Bronchus fibroblast of lung (primary cell): ENCODE measurements at places on chromosomes 3 and 15. TPM values are rescaled to one million over a fixed set of nuclear protein-coding genes. Genes with fewer than 3 reads are reported as not detected.

The ST3GAL6 gene
- total RNA-seq = 0.74 and 3.0 TPM in 2 replicates

The RAB27A gene
- total RNA-seq = 5.4 and 11.6 TPM in 2 replicates

The CPA3 gene
- total RNA-seq = 0.50 and 0.89 TPM in 2 replicates

The GPR15 gene
- total RNA-seq = not detected in 2 replicates

The CDHR4 gene
- not detected in 2 replicates for total RNA-seq

The ZNF774 gene
- total RNA-seq = 0.67 and 0.89 TPM in 2 replicates

The FGF12 gene
- 0.15 TPM in 1 of 2 replicates, not detected in the other for total RNA-seq

The LRRK1 gene
- 2.8 and 5.4 TPM in 2 replicates for total RNA-seq

The IRAK2 gene
- 3.0 and 3.5 TPM in 2 replicates for total RNA-seq

The TBL1XR1 gene
- 57.3 and 59.5 TPM in 2 replicates for total RNA-seq

The TLR9 gene
- under 0.01 TPM in 1 of 2 replicates, not detected in the other for total RNA-seq

The CHRM5 gene
- total RNA-seq = not detected in 2 replicates

The TWF2 gene
- 195 TPM in 2 replicates for total RNA-seq

The HGD gene
- total RNA-seq = not detected in 2 replicates

The FBXO40 gene
- total RNA-seq = not detected in 2 replicates

The SEMA3B gene
- total RNA-seq = 14.3 and 15.3 TPM in 2 replicates

The ARGFX gene
- total RNA-seq = not detected in 2 replicates

The ZDHHC3 gene
- 48.6 and 53.2 TPM in 2 replicates for total RNA-seq

The C15orf62 gene
- total RNA-seq = not detected in 2 replicates

The KIF7 gene
- total RNA-seq = 7.6 and 8.6 TPM in 2 replicates

The BBS4 gene
- 11.9 and 25.0 TPM in 2 replicates for total RNA-seq

The CHRNB4 gene
- not detected in 2 replicates for total RNA-seq

The MGLL gene
- total RNA-seq = 49.4 and 49.8 TPM in 2 replicates

The WDR93 gene
- total RNA-seq = 0.15 TPM in 1 of 2 replicates, not detected in the other

The CLRN1 gene
- total RNA-seq = not detected in 2 replicates

The APBA2 gene
- 27.9 and 28.8 TPM in 2 replicates for total RNA-seq

The PYGO1 gene
- 3.0 and 5.9 TPM in 2 replicates for total RNA-seq

The PLSCR5 gene
- not detected in 2 replicates for total RNA-seq

The ISLR gene
- 10.1 and 16.1 TPM in 2 replicates for total RNA-seq

The SMAD6 gene
- total RNA-seq = 4.7 and 7.1 TPM in 2 replicates

The SAXO2 gene
- under 0.01 and 0.50 TPM in 2 replicates for total RNA-seq

The PFN2 gene
- 171 and 180 TPM in 2 replicates for total RNA-seq

The TMEM212 gene
- not detected in 2 replicates for total RNA-seq

The COPS2 gene
- total RNA-seq = 30.6 and 30.8 TPM in 2 replicates

The AADAC gene
- total RNA-seq = not detected in 2 replicates

The ARPIN gene
- 12.5 and 14.8 TPM in 2 replicates for total RNA-seq

The LRTM1 gene
- total RNA-seq = not detected in 2 replicates

The IL5RA gene
- total RNA-seq = not detected in 2 replicates

The RPL4 gene
- total RNA-seq = 6,359 and 6,740 TPM in 2 replicates

The FBXL2 gene
- 12.3 and 14.3 TPM in 2 replicates for total RNA-seq

The RYR3 gene
- total RNA-seq = not detected in 2 replicates

The ADAM10 gene
- total RNA-seq = 54.9 and 60.0 TPM in 2 replicates

The SEMA3F gene
- total RNA-seq = 40.2 and 41.5 TPM in 2 replicates

The NOX5 gene
- 0.15 TPM in 1 of 2 replicates, not detected in the other for total RNA-seq

The DAPK2 gene
- 0.34 and 3.0 TPM in 2 replicates for total RNA-seq

The NR2E3 gene
- not detected in 2 replicates for total RNA-seq

The ROPN1 gene
- not detected in 2 replicates for total RNA-seq

The GOLGA8S gene
- total RNA-seq = not detected in 2 replicates

The MOBP gene
- total RNA-seq = not detected in 2 replicates

The CCR9 gene
- not detected in 2 replicates for total RNA-seq

The VEPH1 gene
- 25.9 and 30.1 TPM in 2 replicates for total RNA-seq

The SH2D7 gene
- total RNA-seq = not detected in 2 replicates

The CPEB1 gene
- 2.4 and 4.3 TPM in 2 replicates for total RNA-seq

The ZNF35 gene
- 3.3 and 6.6 TPM in 2 replicates for total RNA-seq

The ALDH1L1 gene
- 0.15 and 0.50 TPM in 2 replicates for total RNA-seq

The AHSG gene
- total RNA-seq = not detected in 2 replicates
